MCF 10A (cell line): ENCODE measurements at places on chromosomes 3 and 15. TPM values are rescaled to one million over a fixed set of nuclear protein-coding genes. Genes with fewer than 3 reads are reported as not detected.

DNA sequence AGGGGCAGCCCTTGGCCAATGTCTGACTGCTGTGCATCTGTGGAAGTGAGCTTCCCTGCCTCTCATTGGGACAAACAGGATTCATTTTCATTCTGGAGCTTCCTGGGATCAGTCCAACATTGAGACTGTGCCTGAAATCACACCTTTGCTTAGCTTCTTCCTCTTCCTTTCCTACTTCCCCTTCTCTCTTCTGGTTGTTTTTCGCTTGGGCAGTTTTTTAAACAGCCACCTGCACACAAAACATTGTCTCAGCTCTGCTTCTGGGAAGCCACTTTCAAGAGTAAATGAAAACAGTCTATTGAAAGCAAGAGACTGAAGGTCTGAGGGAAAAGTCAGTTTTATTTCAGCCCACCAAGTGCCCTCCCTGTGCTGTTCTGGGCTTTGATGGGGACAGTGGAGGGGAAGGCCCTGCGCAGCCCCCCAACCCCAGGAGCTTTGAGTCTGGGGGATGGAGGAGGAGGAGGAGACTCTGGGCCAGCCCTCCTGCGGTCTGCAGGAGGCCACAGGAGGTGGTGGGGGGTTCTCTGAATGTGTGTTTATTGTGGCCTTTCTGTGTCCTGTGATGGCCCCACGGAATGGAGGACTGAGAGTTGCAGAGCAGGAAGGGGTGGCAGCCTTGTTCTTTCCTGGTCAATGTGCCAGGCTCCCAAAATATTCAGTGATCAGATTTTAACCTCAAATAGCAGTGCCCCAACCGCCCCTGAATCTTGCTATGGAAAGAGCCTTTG, 7.8 kb upstream of the ISLR2 start:
- no peaks in the 10 kb centered on the region for H3K4me1 ChIP-seq
- no peaks in the 10 kb centered on the region for H3K36me3 ChIP-seq
- peaks cover 69% of the 10 kb centered on the region for H3K27me3 ChIP-seq
- no peak overlapping the region for H3K27ac ChIP-seq
- no peak for DNase-seq

DNA sequence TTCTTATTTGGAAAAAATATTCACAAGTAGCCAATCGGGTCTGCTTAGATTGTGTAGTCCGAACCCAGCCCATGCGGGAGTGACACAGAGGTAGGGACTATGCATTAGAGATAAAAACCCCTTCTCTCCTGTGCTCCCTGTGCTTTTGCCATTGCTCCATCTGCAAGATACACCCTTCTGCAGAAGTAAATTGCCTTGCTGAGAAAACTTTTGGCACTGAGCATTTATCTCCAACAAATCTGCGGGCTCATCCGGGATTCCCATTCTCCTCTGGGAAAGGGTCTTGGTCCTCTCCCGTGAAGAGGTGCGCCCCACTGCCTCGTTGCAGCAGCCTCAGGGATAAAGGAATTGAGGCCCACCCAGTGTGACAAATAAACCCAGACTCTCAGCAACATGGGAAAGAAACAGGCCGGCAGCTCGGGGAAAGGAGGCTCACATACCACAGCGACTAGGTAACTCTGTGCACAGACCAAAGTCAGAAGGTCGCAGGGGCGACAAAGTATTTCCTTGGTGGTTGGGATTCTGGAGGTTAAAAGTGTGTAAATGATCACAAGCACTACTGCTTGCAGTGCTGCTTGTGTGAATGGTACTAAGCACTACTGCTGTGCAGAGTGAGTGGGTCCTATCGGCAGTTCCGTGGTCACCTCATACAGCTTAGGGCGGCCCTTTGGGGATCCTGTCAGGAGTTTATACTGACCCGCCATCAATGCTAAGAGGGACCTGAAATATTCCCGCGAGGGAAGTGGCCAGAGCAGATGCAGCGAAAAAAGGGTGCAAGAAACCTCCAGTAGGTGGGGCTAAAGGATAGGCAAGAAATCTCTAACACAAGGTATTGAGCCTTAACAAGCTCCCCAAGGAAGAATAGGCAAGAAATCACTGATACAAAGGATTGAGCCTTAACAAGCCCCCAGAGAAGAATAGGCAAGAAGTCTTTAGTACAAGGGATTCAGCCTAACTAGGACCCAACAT, 54.3 kb downstream of the GSK3B start:
- peaks cover 7% of the 10 kb centered on the region for H3K4me1 ChIP-seq
- no peak overlapping the region for H3K4me3 ChIP-seq
- DNase-seq, result peak; percentile 5
- H3K27ac ChIP-seq, result no peak overlapping the region

- H3K4me1 ChIP-seq, result no peaks in the 10 kb centered on the region
- H3K4me3 ChIP-seq, result no peak overlapping the region
- peak; percentile 8 for DNase-seq
- no peak overlapping the region for H3K27ac ChIP-seq
- no peaks in the 10 kb centered on the region for H3K36me3 ChIP-seq
Measured at GRCh38 chr3:37625690-37626360, 235.9 kb upstream of the CTDSPL start.

- H3K27me3 ChIP-seq, result no peaks in the 10 kb centered on the region
- no peak overlapping the region for H3K27ac ChIP-seq
Measured at GRCh38 chr3:195892105-195893043, 16.0 kb downstream of the TNK2 start.

Gene MORC1
- not detected in 2 replicates for total RNA-seq

Gene WDR72
- not detected in 2 replicates for total RNA-seq

Gene GNAT1
- 0.49 TPM in 1 of 2 replicates, not detected in the other for total RNA-seq

Gene ZNF501
- 0.17 and 0.40 TPM in 2 replicates for total RNA-seq

Gene OR5AC2
- not detected in 2 replicates for total RNA-seq
